ENCODE measurements at places on chromosomes 12 and 14.

GRCh38 chr12:63124778-63125177, 26.2 kb downstream of the AVPR1A start:
- DNase-seq, result no peak

DNA sequence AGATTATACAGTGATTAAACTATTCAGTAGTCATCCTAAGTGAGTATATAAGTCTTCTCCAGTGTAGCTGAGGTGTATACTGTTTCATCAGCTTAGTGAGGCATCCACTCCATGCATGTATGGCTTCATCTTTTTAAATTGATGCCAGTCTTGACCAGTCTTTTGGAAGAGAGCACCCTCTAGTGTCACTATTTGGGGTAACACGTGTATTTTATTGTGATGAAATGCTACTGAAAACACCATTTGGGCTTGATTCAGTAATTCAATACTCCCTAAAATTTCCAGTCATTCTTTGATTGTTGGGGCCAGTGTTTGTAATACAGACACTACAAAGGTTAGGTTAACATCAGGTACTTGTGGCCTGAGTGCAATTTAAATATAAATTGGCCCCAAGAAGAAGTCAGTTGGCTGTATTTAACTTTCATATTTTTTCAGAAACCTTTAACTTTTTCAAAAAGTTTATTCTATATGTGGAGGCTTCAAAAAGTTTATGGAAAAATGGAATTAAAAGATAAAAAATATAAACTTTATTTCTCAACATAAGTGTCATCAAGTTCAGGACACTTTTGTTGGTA, 35.3 kb downstream of the MIPOL1 start:
- no peak for DNase-seq

DNA sequence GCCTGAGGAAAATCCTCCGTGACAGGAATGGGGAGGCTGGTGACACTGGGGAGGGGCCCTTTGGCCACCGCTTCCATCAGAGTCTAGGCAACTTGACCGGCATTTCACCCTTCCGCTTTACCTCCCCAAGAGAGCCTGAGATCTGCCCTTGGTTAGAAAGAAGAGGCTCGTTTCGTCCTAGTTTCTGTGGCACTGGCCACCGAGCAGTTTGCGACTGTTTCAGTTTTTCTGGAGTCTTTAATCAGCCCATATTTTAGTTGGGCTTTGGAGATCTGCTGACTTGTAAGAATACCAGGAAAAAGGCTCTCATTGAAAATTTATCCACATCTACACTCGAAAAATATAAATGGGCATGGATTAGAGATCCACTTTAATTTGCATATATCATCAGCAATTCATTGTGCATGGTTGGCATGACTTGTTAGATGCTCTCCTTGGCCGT, 414 bp upstream of the ANKS1B start:
- no peak for DNase-seq

GRCh38 chr12:49792181-49792970, 35.8 kb downstream of the NCKAP5L start:
- no peak for DNase-seq

DNA sequence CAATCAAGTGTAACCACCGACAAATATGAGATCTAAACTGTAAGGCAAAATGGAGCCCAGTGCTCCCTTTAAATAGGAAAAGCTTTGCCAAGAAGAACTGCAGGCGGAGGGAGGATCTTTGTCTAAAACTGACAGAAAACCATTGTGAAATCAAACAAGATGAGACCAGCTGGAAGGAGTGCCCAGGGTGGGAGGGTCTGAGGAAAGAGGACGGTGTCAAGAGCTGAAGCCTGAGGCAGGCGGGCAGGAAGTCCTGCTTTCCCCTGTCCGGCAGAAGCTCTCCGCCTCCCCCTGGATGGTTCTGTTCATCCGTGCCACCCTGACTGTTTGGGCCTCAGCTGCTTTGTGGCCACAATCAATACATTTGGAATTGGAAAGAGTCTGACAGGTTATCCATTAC, 37.5 kb downstream of the CDC42BPB start:
- DNase-seq, result no peak

DNA sequence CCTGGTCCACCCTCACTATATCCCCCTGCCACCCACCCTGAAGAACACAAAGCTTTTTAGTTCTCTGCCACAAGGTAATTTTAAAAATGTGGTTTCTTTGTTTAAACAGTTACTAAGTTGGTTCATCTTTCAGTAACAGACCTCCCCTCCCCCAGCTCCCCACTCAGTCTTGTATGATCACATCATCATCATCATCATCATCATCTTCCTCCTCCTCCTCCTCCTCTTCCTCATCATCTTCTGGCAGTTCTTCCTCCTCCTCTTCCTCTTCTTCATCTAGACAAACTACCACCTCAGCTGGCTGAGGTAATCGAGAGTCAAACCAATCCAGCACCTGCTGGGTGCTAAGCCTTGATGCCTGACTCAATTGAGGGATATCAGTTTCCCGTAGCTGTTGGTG, 10.5 kb downstream of the HOMEZ start:
- no peak for DNase-seq

DNA sequence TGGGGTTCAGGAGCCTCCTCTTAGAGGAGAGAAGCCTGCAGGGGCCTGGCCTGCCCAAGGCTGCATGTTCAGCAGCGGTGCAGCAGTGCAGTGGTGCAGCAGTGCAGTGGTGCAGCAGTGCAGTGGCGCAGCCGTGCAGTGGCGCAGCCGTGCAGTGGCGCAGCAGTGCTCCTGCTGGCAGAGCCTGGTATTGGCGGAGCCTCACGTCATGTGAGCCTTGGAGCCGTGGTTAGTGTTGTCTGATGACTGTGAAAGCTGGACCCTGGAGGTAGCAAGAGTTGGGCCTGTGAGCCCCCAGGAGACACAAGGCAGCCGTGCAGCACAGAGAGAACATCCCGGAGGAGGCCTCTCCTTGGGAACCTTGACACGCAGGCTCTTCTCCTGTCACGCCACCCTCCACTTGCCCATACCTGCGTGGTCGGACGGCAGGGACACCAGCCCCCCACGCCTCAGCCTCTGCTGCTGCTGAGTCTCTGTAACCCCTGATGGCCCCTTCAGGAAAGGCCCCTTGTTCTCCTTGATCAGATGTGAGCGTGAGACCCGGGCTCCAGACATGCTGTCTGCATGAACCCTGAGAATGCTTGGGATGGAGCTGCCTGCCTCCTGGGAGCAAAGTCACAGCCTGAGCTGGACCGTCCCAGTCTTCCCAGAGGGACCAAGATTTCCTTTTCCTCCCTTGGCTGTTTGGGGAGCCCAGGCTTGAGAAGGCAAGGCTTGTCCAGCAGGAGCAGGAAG, 193.7 kb downstream of the KIF26A start:
- DNase-seq, result no peak

GRCh38 chr12:97637770-97638169, 175.2 kb downstream of the RMST start:
- no peak for DNase-seq

DNA sequence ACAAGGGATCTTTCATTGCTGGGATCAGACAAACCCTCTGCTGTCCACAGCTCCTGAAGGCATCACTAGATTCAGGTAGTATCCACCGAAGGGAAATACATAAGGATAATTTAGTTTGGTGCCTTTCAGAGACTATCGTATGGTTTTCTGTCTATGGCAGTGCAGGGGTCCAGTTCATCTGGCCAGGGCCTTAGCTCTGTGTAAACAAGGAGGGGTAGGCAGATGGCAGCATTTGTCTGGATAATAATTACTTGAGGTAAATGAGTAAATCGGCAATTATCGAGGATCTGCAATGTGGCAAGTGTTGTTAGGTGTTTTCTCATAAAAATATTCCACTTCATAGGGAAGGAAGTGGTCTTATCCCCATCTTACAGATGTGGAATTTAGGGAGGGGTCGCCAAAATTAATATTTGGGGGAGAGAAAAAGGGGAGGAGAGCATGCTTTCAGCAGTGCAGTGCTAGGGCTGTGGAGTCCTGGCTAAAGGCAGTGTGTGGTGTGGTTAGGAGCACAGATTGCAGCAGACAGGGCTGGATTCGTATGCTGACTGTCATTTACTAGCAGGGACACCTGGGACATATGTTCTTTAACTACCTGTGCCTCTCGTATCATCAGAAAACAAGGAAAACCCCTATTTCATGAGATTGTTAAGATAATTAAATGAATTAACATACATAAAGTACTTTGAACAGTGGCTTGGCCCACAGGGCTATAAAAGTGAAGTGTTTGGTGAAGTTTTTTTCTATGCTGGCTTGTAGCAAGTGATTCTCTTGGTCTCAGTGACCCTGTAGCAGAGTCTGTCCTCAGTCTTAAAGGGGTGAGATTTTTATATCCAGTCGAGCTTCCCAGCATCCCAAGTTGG, 27.1 kb downstream of the RASSF8 start:
- no peak for DNase-seq

DNA sequence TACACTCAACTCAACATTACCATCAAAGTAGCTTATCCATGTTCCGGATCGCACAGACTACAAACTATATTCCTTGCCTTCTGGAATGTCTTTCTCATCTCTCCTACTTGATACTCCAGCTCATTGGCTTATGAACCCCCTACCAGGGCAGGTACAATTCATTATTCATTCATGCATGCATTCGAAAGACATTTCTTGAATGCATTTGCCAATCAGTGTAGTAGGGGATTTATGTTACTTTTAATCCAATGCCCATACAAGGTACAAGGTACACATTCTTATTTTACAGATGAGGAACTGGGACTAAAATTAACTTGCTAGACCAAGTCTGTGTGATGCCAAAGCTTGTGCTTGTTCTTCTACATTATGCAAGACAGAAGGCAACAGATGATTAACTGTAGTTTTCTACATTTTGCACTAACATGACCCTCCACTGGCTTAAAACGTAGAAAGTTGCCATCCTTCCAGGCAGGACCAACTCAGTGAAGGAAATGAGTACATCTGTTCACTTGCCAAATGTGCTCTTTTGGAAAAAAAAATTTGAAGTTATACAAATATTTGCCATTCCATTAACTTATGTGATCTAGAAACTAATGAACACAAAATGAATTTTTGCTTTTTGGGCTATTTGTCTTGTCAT, 53.8 kb upstream of the KCNJ8 start:
- DNase-seq, result no peak

DNA sequence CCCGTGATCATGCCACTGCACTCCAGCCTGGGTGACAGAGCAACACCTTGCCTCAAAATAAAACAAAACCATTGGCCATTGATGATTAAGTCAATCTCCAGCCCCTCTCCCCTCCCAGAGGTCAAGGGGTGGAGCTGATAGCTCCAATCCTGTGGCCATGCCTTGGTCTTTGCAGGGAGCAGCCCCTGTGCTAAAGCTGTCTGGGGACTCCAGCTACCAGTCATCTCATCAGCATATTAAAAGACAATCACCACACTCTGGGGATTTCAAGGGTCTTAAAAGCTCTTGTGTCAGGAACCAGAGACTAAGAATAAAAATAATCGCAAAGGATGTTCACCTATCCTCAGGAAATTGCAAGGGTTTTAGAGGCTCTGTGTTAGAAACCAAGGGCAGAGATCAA, 30.6 kb downstream of the HCAR2 start:
- no peak for DNase-seq

DNA sequence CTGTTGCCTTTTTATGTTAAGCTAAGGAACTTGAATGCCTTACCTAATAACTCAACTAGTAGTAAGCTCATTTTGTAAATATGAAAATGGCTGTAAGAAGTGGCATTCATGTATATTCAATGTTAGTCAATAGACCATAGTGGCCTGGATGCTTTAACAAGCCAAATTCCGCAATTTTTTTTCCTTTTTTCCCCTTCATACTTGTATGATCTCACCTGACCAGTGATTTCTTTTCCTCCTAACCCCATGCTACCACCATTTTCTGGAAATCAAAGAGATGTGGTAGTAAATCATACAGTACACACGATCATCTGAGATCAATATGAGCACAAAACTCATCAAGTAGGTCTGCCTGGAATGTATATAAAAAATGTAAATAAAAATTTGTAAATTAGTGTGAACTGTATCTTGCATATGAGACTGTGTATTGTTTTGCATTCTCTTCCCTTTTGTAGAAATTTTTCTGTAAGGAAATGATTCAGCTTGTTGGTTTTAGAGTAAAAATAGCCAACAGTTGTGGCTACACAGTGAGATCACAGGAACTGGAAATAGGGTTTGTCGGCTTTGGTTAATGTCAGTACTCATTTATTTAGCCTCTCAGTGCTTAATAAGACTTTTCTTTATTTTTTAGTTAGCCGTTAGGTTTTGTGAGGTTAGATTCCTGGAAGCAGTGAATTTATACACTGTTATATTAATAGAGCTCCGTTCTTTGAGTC, 62.5 kb downstream of the ETNK1 start:
- peak; percentile 25 for DNase-seq
